Cerebellar nuclear complex (tissue), 1 donor: ENCODE measurements at places on chromosomes 5 and 9.

DNA sequence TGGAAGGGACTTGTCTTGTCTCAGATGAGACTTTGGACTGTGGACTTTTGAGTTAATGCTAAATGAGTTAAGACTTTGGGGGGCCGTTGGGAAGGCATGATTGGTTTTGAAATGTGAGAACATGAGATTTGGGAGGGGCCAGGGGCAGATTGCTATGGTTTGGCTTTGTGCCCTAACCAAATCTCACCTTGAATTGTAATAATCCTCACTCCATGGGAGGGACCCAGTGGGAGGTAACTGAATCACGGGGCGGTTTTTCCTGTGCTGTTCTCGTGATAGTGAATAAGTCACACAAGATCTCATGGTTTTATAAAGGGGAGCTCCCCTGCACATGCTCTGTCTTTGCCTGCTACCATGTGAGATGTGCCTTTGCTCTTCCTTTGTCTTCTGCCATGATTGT lies 72.1 kb downstream of the RAI14 start:
- no peak for DNase-seq

DNA sequence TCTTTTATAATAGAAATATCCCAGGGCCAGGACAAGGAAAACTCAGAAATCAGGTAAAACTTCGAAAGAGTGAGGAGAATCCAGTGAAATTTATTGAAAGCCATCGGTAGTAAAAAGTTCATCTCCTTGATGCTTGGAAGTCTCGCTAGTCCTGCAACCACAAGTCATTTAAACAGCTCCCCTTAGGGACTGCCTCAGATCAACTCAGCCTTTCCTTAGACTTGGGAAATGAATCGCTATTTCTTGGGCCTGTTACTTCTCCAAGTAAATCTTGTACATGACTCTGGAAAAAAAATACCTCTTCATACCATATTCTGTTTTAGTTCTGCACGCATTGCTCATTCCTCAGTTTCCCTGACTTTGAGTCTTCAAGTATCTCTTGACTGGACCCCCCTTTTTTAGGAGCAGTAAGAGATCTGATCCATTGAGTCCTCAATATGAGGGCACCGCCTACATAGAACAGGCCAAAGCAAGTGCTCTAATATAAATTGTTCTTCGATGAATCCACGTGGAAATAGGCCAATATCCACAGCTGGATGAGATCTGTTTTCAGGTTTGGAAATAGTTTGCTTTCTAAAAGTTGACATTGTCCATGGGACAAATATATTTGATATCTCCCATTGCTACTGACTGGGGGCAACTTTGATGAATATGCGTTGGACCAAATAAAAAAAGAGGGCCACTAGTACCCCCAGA lies 114.2 kb downstream of the PRDM6 start:
- no peak for DNase-seq

DNA sequence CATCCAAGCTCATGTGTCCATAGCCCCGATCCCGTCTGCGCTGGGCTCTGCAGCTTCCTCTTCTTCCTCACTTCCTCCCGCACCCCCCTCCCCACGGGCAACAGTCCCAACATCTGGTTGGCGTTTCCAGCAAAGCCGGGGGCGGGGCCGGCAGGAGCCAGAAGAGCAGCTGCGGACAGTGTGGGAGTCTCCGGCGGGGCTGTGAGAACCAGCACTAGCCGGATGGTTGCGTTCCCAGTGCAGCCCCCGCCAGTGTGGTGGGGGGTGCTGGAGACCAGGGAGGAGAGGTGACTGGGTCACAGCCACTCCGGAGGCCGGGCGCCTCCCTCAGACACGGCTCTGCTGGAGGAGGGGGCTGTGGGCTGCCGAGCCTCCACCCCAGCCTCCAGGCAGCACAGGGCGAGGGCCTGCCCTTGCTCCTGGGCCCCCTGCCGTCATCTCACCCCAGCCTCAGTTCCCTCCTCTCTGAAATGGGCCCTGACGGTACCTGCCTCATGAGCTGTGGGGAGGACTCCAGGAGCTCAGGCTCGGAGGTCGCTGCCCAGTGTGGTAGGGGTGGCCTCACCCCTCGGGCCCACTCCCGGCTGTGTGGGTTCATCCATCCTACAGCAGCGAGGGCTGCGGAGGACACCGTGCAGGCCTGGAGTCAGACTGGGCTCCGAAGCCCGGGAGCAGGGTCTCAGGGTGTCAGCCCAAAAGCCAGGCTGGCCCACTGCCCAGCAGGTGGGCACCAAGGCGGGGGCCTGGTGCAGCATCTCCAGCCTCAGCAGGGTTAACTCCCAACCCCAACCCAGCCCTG lies 41.5 kb upstream of the NOTCH1 start:
- no peak for DNase-seq

- DNase-seq: no peak
Observed at GRCh38 chr5:178198706-178199105, 5.6 kb upstream of the HNRNPAB start.

GRCh38 chr5:41246376-41246775 lies 33.0 kb upstream of the C6 start:
- DNase-seq: no peak

DNA sequence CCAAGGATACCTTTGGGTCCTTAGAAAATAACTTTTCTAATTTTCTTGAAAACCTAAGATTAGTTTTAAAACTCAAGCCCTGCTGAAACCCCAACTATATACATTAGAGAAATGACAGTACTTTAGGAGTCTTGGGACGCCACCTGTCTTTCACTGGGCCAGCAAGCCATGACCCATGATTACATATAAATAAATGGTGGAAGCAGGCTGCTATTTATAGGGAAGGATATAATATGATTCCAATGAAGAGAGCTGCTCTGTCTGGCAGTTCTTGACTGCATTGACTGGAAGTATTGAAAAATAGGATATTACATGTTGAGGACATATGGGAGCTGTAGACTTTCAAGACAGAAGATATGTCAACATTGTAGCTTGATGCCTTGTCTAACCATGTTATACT lies 7.3 kb downstream of the JMY start:
- DNase-seq: no peak

DNA sequence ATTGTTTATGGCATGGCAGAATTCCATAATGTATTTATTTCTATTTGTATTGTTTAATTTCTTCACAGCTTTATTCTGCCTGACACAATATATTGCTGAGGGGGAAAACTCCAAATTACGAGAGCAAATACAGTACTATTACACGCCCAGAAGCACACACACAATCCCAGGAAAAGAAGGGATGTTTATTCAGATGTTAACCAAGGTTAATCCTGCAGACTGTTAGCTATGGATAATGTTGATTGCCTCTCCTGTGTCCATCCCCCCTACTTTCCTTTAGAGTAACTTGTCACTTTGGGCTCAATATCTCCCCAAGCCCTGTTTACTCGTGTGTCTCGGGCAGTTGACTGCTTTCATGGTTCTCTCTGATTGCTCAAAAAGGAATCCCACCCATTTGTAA lies 84.2 kb upstream of the ERCC6L2 start:
- DNase-seq: no peak

DNA sequence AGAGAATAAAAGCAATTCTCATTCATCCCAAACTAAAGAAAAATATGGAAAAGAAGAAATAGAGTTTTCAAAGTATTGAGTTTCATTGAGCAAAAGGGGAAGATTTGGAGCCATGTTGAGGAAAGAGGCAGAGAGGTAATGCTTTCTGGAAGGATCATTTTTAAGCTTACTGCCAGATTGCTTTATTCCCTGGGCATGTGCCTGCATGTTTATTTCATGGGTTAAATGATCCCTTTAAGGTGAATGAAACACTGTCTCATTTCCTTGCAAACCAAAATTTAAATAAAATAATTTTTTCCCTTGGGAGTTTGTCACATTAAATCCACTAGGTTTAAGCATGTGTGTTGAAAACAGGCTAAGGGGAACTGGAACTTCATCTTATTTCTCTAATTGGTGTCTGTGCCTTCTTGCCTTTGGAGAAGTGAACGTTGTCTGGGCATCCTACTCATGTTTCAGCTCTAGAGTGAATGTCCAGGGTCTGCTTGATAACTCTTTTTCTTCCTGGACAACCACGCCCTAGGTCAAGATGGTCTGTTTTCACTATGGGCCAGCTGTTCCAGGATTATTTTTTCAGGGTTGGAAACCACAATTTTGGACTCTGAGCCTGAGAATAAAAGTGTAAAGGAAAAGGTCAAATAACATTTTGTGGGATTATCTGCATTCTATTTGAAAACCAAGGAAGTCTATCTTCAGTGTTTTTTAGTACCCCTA lies 114.1 kb upstream of the ELL2 start:
- DNase-seq: no peak

- DNase-seq: no peak
Observed at GRCh38 chr5:72018143-72018803, 89.0 kb upstream of the MAP1B start.

DNA sequence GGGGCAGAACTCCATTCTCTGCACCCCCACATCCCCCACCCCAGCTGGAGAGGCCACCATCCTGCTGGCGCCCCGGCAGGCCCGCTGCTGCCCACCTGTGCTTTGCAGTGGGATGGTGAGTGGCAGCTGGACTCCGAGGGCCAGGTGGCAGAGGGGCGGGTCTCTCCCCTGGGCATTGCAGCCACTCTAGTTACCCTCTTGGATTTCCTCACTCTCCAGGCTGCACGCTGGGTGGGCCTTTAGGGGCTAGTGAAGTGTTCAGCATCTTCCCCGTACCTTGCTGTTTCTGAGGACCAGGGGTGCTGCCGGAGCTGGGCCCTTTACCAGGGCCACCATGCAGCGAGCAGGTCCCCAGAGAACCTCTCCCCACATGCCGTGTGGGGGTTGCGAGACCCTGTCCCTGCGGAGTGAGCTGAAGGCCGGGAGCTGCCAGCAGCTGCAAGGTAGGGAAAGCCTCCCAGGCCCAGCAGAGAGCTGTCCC lies 88.4 kb upstream of the SH3PXD2B start:
- no peak for DNase-seq

DNA sequence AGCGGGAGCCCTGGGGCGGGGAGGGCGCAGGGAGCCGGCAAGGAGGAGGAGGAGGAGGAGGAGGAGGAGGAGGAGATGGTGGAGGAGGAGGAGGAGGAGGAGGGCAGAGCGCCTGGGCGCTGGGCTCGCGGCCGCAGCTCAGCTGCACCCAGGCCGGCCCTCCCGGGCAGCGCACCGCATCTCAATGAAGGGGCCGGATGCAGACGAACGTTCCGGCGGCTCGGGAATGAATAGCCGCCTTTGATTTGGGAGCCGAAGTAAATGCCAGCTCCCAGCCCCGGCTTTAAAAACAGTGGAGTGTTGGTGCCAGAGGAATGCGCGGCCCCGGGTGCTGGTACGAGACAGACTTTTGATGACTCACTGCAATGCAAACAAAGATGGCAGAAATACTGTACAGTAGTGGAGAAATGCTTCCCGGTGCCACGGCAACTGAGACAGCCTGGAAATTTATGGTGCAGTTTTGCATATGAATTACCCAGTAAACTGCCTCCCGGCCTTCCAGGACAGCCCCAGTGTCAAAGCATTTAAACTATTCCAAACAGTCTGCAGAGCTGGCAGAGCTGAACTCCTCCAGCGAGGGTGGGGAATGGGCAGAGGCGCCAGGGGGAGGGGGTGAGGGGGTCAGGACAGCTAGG lies 43.1 kb downstream of the NACC2 start:
- no peak for DNase-seq

DNA sequence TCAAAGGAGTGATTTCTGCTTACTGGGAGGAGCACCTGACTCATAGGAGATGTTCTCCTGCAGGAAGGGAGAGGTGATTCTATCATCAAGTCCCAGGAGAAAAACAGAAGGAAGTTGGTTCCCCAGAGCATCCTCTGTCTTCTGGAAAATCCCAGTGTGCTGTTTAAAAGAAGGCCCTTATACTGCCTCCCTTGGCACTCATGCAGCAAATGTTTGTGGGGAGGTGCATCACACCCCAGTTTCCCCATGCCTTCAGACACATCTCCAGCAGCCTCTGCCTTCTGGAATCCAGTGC lies 63.1 kb downstream of the PPARGC1B start:
- DNase-seq: no peak

- DNase-seq: no peak
Observed at GRCh38 chr5:93909356-93909755, 168.0 kb upstream of the POU5F2 start.

- no peak for DNase-seq
Observed at GRCh38 chr5:5615569-5615968, 193.1 kb downstream of the ICE1 start.

DNA sequence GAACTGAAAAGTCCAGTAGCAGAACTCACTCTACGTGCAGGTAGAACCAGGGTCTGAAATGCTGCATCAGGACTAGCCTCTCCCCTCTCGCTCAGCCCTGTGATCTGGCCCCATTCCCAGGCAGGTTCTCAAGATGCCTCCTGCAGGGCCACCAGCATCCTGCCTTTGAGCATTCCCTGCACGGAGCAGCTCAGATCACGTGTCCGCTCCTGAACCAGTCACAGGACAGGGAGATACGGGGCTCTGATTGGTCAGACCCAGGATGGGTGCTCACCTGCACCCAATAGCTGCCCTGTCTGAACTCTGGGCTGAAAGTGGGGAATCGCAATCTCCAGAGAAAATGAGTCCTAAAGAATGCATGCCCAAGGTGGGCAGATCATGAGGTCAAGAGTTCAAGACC lies 50.8 kb downstream of the NEURL1B start:
- no peak for DNase-seq
